ENCODE measurements at places on chromosomes 12 and 14.
A peak's percentile ranks its signal among the peaks of the same experiment; 100 is the strongest.

- no peak for DNase-seq
Measured at GRCh38 chr12:19186722-19187661, 57.5 kb downstream of the PLEKHA5 start.

DNA sequence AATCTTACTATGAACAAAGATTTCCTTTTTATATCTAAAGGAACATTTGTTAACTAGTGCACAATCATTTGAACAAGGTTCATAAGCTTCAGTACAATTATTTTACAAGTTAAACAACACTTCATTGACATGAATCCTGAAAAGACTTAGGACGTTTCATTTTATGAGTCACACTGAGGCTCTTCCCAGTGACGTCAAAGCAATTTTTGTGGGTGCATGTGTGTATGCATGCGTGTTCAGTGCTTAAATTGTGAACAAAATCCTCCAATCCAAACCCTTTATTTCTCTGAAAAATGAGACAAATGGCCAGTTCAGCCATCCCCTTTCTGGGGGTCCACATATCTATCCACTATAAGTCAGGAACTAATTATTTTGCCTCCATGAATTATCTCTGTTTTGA is 2.9 kb downstream of the LMNTD1 start:
- no peak for DNase-seq

GRCh38 chr14:68216079-68216478 is 396.5 kb downstream of the RAD51B start:
- no peak for DNase-seq

DNA sequence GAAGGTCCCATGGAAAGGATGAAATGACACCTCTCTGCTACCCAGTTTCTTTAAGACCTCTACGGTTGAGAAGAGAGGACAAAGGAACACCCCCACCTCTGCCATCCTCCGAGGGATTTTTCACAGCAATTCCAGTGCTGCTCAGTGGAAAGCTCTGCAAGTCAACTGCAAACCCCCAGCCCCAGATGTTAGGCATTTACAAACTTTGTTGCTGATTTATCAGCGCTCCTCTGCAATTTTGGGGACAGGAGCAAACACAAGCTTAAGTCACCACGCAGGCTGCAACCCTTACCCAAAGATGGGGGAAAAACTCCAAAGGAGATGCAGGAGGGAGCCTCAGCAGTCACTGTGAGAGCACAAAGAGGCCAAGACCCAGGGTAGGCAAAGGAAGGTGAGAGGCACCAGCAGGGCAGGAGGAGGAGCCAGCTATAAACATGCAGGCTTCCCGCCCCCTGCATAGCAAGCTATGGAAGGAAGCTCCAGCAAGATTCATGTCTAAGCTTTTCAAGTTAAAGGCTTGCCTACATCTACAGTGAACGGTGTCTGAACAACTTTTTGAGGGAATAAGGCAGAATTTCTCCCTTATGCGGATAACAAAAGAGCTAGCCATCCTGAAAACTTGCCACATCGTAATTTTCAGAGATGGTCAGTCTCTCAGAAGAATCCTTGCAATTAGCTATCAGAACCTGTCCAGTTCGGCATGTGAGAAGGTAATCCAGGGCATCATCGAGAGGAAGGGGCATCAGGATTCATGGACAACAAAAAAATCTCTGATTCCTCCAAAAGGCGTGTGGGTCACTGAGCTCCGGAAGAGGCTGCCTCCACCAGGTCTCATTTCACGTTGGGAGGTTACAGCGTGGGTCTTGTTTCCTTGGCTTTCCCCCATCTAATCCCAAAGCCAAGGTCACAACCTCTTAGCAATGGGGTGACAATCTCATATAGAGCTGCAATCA is 3.9 kb downstream of the CTDSP2 start:
- DNase-seq, result no peak

DNA sequence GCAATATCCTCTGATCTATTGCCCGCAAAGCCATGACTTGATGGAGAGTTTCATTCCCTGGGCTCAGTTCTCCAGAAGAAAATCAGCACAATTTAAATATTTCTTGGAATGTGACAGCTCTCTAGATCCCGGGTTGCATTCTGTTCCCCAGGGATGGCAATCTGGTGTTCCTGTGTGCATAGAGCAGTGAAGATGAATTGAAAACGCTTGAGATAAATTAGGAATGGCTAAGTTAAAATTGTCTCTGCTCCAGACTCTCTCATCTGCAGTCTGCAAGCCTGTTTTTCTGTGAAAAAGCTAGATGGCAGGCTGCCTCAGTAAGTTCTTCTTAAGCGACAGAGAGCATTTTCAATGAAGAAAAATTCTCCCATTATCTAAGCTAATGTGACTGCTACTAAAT is 582.5 kb upstream of the MGAT4C start:
- no peak for DNase-seq

DNA sequence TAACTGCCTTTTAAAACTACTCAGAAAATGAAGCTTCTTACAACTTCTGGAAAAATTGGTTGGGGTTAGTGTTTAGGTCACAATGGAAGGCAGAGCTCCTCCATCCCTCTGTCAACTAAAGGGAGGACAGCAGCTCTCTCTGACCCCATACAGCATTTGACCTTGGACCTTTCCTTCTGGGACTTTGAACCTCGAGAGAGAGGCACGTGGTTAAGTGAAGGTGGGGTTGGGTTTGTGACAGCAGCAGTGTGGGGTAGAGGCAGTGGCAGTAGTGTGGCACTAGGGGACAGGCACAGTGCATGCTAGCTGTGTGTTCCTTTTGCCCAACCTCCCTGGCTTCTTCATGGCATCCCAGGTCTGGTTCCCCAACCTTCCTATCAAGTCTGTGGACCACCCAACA is 9.4 kb upstream of the C12orf75 start:
- DNase-seq, result no peak

GRCh38 chr12:127108360-127109215 is 1158.4 kb upstream of the TMEM132C start:
- no peak for DNase-seq

DNA sequence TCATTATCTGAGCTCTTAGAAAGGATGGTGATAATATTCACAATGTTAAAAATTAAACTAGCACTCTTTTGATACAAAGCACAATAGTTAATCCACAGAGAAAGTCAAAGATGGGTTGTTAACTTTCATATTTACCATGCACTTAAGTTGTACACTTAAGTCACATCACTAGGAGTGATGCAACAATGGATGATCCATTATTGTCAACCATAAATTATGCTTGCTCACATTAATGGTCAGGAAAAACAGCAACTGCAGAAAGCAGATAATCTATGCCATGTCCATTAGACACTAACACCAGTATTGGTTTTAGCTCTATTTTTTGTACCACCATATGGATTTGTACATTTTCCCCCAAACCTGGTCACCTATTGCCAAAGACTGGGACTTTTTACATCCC is 195.5 kb downstream of the FOXA1 start:
- no peak for DNase-seq

GRCh38 chr14:20469890-20470602 is 840 bp downstream of the PNP start:
- DNase-seq, result peak; percentile 22

- DNase-seq, result no peak
Measured at GRCh38 chr12:109988903-109989302, 7.3 kb downstream of the GIT2 start.

DNA sequence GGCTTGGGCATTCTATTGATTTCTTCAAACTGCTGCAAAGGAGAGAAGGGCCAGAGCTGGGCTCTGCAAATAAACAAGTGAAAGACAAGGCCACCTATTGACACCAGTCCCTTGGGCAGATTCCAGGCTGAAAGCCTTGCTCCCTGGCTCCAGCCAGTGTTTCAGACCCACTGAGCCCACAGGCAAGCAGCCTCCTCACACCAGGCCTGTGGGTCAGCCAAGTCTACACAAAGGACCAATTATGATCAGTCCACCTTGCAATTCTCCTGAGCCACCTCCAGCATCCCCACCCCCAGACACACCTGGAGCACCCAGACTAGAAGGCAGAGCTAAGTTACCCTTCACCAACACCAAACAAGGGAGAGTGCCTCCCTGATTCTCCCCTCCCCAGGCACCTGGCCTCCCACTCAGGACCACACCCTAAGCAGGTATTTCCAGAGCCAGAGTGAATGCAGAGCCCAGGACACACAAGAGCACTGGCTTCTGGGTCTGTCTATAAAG is 13.8 kb downstream of the ACTN1 start:
- no peak for DNase-seq

DNA sequence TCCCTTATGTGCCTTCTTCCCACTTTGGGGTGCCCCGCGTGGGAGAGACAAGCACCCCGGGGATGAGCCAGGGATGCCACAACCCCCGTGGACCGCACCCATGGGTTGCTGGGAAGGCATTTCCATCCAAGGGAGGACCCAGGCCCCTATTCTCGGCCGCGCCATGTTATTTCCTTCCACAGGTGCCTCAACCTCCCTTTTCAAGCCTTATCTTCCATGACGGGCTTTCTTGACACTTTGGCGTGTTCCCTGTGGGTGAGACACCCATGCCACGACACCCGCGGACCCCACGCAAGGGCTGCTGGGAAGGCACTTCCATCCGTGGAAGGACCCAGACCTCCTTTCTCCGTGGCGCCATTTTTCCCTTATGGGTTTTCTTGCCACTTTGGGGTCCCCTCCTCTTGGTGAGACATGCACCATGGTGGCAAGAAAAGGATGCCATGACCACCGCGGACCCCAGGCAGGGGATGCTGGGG is 269.2 kb downstream of the ALG10 start:
- no peak for DNase-seq

DNA sequence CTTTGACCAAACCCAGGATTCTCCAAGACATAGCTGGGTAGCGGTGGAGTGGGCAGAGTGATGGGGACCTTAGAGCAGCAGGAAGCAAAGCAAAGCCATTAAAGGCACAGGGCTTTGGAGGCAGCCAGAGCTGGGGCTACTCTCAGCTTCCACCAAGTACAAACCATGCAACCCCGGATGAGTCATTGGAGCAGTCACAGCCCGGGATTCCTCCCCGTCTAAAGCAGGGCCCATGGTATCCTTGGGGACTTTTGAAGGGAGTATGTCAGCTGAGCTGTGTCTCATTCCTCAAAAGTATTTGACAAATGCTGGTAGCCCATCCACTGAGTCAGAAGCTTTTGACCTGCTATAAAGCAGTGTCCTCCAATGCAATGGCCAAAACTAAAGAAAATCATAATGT is 9.7 kb upstream of the IFI27 start:
- DNase-seq, result no peak
